ENCODE measurements at places on chromosomes 4 and X.

DNA sequence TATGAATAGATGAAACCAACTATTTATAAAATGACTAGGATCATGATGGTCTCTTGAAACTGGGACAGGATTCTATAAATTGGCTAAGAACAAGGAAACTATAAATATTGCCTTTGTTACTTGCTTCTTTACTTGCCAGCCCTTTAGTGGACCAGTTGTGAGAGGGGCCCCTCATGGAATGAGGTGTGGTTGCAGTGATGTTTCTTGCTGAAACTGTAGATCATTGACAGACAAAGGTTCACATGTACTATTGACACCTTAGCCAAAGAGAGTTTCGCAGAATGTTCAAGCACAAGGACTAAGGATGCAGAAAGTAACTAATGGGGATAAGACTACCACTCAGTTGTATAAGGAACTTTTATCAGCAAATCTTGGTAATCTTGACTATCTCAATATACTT is 135.0 kb upstream of the SMIM10 start:
- DNase-seq, result no peak

GRCh38 chr4:24032371-24032989 is 142.6 kb upstream of the PPARGC1A start:
- DNase-seq, result no peak

- DNase-seq, result no peak
Observed at GRCh38 chr4:174265916-174266315, 17.6 kb downstream of the FBXO8 start.

DNA sequence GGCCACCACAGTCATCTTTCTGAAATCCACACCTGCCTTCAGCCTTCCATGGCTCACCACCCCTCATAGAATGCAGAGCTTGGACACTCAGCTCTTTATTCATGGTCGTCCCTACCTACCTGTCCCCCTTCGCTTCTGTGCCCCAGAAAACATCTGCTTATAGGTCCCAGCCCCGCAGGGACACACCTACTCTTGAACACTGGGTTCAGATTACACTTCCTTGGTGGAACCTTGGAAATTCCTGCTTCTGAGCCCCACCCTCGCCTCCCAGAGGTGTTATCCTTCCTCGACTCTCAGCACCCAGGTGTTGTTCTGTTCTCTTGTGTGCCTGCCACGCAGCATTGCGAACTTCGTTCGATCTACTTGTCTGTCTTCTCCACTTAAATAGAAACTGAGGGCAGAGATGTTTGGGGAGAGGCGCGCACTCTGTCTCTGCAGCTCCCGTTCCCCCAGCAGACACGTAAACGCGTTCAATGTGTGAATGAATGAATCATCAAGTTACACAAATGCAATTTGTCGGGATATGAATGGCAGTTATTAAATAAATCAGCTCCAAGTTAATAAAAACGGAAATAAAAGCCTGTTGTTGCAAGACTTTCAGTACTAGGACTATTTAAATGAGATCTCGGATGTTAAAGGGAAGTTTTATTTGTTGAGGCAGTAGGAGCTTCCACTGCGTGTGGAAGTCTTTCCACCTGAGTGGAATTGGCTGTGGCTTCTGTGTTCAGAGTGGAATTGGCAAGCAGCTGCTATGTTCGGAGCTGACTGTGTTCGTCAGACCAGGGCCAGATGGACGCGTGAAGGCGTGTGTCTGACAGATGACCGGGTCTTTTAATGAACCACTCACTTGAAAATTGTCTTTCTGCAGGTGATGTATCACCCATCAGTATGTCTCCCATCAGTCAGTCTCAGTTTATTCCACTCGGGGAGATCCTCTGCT is 95.6 kb downstream of the STOX2 start:
- DNase-seq, result no peak

DNA sequence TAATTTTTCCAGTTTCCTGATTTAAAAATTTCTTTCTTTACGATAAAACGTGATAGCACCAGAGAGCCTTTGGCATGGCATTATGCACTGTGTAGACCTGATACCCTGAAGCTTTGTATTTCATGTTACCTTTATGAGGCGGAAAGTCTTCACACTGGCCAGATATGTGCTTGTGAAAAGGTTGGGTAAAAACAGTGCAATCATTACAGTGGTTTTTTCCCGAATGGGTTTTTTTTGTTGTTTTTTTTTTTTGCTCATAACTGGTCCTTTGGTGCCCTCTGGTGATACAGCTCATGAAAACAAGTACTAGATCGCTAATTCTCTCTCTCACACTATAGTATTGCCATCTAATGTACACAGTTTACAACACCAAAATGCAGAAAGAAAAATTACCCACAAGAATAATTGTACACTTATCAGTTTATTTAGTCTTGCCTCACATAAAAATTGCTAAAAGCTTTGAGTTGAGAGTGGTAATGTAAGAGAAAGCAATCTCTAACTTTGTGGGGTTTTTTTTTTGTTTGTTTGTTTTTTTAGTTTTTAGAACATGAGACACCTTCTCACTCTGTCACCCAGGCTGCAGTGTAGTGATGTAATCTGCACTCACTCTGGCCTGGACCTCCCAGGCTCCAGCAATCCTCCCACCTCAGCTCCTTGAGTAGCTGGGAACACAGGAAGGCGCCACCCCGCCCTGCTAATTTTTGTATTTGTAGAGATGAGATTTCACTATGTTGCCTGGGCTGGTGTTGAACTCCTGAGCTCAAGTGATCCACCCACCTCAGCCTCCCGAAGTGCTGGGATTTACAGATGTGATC is 21.3 kb downstream of the SPCS3 start:
- no peak for DNase-seq

DNA sequence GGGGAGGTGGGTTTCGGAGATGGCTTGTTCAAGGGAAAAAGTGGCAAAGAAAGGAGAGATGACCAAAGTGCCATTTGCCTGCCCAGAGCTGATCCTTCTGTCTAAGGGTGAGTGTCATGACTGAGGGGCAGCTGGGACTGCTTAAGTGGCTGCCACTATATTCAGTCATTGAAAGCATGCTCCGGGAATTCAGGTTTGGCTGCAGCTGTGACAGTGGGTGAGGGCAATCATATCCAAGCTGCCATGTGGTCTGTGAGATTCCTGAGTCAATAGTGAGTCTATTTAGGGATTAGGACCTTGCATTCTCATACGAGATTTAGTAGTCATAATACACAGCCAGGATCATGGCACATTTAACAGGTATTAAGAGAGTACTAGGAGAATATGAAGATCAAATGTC is 138.8 kb upstream of the BANK1 start:
- DNase-seq, result no peak

DNA sequence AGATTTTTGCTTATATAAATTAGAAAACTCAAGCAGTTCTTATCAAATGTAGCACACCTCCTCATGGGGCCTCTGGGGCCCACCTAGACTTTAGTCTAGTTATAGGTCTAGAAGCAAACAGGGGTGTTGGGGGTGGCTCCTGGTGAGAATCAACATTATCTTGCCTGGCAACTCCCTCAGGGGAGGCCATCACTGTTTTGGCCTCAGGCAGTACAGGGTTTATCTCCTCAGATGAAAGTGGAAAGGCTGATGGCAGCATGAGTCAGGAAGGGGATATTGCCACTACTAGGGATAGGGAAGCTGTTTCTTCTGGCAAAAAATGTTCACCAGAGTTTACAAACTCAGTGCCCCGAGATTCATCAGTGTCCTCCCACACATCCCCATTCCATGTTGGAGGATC is 232.4 kb upstream of the BMP3 start:
- DNase-seq, result no peak

- no peak for DNase-seq
Observed at GRCh38 chr4:118869808-118870342, 18.8 kb upstream of the SYNPO2 start.

DNA sequence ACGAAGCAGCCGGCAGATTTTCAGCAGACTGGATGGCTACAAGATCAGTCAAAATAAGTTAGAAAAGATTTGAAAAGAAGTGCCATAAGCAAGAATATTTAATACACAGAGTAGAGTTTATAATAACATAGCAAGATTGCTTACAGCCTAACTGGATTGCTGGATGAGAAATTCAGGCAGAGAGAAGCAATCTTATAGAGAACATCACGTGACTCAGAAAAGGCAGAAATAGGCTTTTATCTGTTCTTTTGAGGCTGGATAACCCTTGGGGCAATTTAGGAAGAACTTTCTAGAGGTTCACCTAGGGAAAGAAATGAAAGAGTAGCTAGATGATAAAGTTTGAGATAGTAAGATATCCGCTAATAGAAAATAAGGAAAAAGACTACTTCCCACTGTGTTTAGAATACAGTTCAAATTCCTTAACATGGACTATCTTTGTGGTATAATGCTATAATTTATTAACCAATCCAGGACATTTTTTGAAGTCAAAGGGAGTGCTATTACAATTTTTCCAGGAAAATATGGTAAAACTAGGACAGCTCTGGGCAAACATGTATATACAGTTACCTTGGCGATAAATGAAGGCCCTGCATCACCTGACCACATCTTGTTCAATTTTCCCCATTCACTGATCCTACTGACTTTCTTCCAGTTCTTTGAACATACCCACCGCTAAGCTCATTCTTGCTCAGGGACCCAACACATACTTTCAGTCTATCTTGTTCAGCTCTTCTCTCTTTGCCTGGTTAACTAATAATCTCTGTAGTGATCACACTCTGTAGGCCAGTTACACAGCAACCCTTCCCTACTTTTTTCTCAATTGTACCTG is 12.7 kb upstream of the SPCS3 start:
- DNase-seq, result no peak

DNA sequence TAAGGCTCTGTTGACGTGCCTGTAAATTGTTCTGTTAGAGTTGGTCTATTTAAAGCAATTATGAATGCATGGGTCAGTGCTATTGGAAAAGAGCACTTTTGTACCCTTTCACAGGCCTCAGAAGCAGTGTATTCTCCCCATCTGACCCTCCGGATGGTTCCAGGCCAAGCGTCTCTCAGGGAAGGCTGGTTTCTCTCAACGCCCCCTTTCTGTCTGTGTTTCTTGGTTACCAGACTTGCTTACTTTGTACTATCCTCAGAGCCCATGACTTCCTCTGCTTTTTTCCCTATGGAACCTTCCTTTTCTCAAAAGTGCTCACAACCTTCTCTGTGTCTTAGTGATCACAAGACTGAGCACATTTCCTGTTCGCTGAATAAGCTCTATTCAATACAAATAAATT is 559.3 kb upstream of the ZFP42 start:
- DNase-seq, result no peak

GRCh38 chr4:13534344-13535063 is 9.8 kb downstream of the NKX3-2 start:
- DNase-seq, result peak; percentile 50

DNA sequence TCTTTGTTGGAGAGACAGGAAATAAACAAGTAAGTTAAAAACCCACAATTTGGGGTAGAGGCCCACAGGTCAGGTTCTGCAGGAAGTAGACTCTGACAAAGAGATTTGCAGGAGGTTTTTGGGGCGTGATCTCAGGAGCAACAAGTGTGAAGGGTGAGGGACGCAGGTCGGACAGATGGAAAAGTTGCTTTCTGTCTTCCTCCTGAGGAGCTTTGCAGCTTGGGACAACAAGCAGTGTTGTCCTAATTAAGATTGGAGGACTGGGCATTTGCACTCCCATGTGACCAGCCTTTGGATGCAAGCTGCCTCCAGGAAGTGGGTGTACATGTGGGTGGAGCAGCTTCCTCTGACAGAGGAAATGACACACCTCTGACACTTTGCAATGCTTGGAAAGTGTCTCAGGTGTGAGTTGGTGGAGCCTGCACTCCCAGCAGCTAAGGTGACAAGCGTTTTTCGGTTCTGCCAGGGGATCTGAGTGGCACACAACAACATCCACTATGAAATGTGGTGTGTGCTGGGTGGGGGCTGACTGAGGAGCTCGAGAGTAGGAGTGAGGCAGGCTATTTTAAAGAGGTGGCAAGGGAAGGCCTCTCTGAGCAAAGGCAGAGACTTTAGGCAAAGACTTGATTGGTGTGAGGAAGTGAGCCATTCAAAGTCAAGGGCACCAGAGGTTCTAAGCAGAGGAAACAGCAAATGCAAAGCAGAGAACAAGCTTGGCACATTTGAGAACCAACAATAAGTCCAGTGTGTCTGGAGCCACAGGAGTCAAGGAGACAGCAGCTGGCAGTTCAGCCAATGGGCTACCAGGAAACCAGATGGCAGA is 339.8 kb upstream of the GATB start:
- peak; percentile 73 for DNase-seq

DNA sequence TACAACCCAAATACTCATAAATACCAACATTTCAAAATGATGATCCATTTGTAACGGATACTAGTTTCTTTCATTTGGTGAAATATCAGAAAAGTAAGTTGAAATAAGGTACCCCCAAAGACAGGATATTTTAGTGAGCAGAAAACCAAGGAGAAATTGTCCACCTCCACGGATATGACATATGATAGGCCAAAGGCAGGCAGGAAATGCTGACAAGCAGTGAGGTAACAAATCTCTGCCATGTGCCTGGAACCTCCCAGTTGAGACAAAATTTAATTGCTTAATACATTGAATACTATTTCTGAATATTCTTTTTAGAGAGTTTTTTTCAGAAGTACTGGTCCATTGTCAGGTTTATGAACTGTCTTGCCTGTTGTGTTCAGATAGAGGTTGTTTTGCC is 118.8 kb downstream of the GATB start:
- DNase-seq, result no peak

GRCh38 chrX:9339603-9340491 is 125.0 kb upstream of the TBL1X start:
- DNase-seq, result no peak

GRCh38 chr4:8580321-8581093 is at the start of gene GPR78:
GPR78 (plus strand) TSS chr4:8580392; CDS start chr4:8580983, 591 bp downstream.
- DNase-seq, result peak; percentile 80

Data from activated CD8-positive, alpha-beta memory T cell treated with anti-CD3 and anti-CD28 coated beads, Interleukin-2, amount 50 U/mL, for 48 hours (primary cell).